ENCODE measurements at places on chromosomes 11 and 22.

- DNase-seq, result peak; percentile 26
Measured at GRCh38 chr22:29309332-29310064, 3.0 kb downstream of the GAS2L1 start.

DNA sequence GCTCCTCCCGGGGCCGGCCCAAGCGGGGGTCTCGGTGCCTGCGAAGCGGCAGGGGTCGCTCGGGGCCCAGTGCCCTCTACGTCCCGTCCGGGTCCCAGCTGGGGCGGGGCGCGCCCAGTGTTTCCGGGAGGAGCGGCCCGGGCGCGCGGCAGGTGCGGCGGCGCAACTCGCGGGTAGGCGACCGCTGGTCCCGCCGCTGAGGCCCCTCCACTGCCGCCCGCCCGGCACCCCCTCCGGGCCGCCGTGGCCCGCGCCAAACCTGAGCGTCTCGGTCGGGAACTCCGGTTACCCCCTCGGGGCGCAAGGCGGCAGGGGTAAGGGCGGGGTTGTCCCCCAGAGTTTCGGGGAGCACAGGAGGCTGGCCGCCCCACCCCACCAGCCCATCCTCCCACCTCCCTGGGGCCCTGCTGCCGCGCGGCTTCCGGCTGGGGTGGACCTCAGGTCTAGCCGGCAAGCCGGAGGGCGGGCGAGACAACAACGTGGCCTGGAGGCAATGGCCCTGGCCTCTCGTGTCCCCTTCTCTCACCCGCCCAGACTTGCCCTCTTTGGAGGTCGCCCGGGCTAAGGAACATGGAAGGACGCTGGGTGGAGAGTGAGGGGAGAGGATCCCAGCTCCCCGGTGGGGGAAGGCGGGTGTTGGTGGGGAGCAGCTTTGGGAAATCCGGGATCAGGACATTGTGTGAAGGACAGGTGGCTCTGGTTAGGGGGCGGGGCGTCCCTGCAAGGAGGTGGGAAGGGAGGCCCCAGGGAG, 398 bp upstream of the CRACR2B start:
- DNase-seq, result peak; percentile 77

DNA sequence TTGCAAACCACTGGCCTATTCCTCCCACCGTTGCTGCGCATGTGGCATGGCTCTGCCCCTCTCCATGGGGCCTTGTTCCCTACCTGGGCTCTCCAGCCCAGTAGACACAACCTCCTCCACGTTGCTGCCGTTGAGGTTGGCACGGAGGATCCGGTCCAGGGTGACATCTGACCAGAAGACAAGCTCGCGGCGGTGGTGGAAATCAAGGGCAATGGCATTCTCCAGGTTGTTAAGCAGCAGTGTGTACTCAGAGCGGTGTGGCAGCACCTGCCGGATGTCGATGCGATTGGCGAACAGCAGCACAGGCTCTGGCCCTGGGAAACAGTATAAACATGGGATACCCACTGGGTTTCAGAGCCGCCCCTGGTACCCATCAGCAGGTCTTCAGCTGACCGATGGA, 23.8 kb downstream of the LRP4 start:
- DNase-seq, result no peak

GRCh38 chr11:9094420-9094819, 3.0 kb upstream of the SCUBE2 start:
- DNase-seq, result no peak

GRCh38 chr11:120243221-120243620, 3.3 kb downstream of the POU2F3 start:
- no peak for DNase-seq

DNA sequence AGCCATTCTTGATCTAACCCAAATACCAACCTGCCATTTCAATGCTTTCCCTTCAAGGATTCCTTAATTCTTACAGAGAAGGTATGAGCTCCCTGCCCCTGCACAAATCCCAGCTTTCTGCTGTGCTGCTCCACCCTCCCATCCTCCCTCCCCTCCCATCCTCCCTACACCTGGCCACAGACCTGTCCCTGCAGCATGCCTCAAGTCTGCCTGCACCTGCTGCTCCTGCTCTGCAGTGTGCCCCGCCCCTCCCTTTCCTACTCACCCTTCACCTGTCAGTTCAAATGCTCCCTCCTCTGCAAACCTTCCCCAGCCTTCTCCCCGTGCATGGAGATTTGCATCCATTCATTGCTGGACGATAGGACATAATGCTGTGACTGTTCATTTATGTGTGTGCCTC, 139.9 kb upstream of the NARS2 start:
- DNase-seq, result no peak

All from GM10248 (cell line).